HCT116 (cell line): ENCODE measurements at places on chromosomes 1 and 21.

GRCh38 chr1:15761366-15762128 lies 3.0 kb downstream of the FBLIM1 start:
- DNase-seq: no peak

- no peak for DNase-seq
Measured at GRCh38 chr1:43445606-43446387, 7.9 kb downstream of the HYI start.

DNA sequence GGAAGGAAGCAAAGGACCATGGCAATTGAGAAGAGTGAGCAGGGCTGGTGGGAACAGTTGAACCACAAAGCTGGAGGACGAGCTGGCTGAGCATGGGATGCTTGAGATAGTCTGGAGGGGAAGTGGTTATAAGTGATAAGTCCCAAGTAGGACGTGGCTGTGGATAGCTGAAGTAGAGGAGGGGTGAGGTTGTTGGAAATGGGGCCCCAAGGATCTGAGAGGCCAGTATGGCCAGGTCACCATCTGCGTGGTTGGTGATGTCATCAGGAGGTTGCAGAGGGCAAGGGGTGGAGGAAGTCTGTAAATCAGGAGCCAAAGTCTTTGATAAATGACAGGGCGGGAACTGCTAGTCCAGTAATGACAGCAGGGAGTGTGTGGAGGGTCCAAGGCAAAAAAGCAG lies 11.0 kb upstream of the REN start:
- DNase-seq: no peak

GRCh38 chr1:172955161-172955815 lies 95.5 kb downstream of the TNFSF18 start:
- no peak for DNase-seq

GRCh38 chr1:59520827-59521418 lies 224.0 kb downstream of the FGGY start:
- DNase-seq: no peak

- no peak for DNase-seq
Measured at GRCh38 chr1:197913495-197914276, 3.5 kb upstream of the LHX9 start.

- no peak for DNase-seq
Measured at GRCh38 chr21:41371685-41372030, 9.8 kb downstream of the MX2 start.

DNA sequence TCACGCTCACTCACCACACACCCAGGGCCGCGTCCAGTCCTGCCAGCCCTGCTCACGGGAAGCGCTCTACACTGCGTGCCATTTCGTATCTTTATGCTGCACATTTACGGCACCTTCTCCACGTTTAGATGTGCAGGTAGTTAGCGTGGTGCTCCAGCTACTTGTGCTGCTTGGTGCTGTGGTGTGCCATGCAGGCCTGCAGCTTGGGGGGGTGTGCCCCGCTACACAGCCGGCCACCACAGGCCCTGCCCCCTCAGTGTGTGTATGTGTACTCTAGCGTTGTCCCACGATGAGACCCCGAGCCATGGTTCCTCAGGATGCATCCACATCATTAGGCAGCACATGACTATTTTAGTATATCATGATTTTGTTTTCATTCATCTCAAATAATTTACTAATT lies 38.3 kb downstream of the SNAP47 start:
- no peak for DNase-seq

DNA sequence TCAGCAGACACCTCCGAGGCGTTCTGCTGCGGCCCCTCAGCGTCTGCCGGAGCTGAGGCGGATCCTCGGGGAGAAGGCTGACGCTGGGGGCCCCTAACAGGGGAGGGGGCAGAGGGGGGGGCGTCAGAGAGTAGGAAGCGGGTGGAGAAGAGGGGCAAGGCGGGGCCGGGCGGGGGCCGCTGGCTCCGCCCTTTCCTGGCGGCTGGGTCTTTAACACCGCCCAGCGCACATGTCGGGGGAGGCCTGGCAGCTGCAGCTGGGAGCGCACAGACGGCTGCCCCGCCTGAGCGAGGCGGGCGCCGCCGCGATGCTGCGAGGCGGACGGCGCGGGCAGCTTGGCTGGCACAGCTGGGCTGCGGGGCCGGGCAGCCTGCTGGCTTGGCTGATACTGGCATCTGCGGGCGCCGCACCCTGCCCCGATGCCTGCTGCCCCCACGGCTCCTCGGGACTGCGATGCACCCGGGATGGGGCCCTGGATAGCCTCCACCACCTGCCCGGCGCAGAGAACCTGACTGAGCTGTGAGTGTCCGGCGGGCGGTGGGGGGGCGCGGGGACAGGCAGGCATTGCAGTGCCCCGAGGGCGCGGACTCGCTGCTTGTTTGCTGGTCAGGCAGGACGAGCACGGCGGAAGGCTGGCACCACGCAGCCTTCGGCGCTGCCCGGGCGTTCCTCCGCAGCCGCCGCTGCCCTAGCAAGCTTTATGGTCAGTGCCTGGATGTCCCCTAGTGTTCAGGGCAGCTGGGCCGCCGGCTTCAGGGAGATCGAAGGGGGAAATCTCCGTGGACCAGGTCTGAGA lies at the start of gene NTRK1:
NTRK1 (plus strand) TSS at position 238 of the 796 bp plus-strand sequence; CDS start at position 308, 70 bp downstream.
- no peak for DNase-seq

DNA sequence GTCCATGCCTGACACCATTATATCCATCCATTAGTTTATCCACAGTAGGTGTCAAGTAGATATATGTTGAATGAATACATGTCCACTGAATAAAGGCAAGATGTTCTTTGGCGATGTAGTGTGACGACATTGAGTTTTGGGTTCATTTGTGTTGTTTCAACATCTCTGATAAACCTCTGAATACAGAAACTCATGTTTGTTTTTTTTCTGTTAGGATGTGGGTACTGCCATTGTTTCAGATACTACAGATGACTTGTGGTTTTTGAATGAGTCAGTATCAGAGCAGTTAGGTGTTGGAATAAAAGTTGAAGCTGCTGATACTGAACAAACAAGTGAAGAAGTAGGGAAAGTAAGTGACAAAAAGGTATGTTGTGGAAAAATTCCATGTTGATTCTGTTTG lies 28.1 kb downstream of the MDM4 start:
- no peak for DNase-seq

- DNase-seq: no peak
Measured at GRCh38 chr1:151579436-151580225, 32.2 kb upstream of the SNX27 start.

DNA sequence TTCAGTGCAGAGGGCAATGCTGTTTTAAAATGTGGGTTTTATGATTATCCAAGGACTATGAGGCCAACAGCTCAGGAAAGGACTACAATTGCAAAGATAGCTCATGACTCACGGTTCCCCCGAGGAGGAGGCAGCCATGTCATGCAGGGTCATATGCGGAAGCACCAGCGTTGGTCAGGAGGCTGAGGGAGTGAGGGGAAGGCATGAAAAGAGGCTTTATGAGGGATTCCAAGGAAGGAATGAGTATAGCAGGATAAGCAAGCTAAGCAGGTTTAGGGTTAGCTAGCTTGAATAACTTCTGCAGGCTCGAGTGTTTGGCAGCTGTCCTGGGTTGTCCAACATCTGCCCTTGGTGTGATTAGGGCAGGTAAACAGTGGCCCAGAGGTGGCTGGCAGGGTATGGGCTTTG lies 495.1 kb downstream of the SETD4 start:
- DNase-seq: no peak

- DNase-seq: no peak
Measured at GRCh38 chr1:197965132-197965840, 48.1 kb downstream of the LHX9 start.

DNA sequence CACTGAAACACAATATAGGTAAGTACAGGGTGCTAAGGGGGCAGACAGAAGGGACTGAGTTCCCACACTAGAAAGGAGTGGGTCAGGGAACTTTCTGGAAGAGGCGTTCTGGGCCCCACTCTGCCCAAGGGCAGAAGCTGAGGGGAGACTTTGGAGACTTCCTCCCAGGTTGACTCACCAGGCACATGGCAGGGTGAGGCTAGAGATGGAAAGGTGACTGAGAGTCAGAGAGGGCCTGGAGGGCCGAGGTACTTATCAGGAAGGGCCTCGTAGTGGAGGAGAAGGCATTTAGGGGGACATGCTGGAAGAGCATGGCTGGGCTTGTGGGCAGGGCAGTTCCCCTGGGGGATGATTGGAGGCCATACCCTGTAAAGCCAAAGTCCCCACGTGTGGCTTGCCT lies 159.9 kb upstream of the JUN start:
- DNase-seq: no peak

GRCh38 chr1:207853372-207853757 lies 57.6 kb downstream of the CD34 start:
- DNase-seq: no peak

GRCh38 chr21:16377120-16377658 lies 647.4 kb downstream of the USP25 start:
- DNase-seq: no peak

GRCh38 chr1:169624912-169625311 lies 5.0 kb downstream of the SELP start:
- no peak for DNase-seq

GRCh38 chr1:69987881-69988280 lies 217.5 kb downstream of the LRRC40 start:
- DNase-seq: no peak

DNA sequence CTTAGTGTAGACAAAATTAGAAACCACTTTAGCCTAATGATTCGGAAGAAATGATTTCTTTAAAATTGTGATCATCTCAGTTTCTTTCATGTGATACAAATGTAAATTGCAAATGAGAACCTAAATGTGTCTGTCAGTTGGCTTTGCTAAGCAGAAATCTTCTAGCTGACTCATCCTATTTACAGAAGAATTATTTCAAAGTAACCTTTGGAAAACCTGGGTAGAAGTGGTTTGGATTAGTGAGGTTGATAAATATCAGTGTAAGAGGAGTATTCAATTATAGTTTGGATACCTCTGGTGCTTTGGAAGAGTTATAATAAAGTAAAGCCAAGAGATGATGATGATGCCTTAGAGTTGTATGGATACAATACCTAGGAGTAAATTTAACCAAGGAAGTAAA lies 37.4 kb downstream of the CC2D1B start:
- no peak for DNase-seq

- DNase-seq: peak; percentile 29
Measured at GRCh38 chr1:159829273-159829634, 2.6 kb downstream of the SLAMF8 start.

- DNase-seq: no peak
Measured at GRCh38 chr21:28608646-28609045, 384.0 kb downstream of the LTN1 start.

DNA sequence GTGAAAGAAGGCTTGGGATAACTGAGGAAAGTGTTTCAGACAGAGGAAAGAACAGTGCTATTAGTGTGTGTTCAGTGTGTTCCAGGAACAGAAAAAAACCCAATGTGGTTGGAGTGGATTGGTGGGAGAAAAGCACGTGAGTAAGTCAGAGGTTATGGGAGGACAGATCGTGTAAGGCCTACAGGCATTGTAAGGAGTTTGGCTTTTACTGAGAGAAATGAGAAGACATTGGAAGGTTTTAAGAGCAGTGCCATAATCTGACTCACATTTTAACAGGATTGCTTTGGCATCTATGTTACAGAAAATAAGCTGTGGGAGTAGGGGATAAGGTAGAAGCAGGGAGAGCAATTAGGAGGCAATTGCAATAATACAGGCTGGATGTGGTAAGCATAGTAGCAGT lies 4.8 kb downstream of the ARPC5 start:
- DNase-seq: no peak

GRCh38 chr1:65172936-65173690 lies 25.1 kb downstream of the AK4 start:
- no peak for DNase-seq

- no peak for DNase-seq
Measured at GRCh38 chr1:87887100-87887499, 558.4 kb downstream of the LMO4 start.

DNA sequence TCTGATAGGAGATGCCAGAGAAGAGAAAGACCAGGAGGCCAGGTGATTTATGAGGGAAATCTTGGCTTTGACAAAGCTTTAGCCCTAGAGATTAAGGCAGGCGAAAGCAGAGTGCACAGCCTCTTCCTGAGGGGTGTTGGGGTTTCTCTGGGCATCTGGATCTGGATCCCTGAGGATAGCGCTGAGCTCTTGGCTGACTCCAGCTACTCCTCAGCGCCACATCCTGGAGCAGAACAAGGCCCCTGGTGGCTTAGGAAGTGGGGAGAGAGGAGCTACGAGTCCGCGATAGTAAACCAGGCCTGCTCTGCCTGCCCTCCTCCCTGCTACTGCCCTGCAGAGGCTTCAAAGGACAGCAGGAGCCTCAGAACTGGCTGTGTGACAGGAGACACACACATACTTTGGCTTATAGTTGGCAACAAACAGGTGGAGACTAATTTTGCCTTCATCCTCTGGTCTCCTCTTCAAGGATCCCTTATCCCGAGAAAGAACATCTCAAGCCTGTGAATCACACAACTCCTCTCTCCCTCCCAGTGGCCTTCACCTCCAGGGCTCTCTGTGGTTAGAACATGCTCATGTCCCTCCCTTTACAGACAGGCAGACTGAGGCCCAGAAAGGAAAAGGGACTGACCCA lies 66.9 kb downstream of the TRABD2B start:
- no peak for DNase-seq

- no peak for DNase-seq
Measured at GRCh38 chr21:29717659-29718058, 222.1 kb downstream of the GRIK1 start.

- no peak for DNase-seq
Measured at GRCh38 chr1:54163573-54163972, 10.8 kb upstream of the CDCP2 start.

- DNase-seq: no peak
Measured at GRCh38 chr1:200146100-200146499, 118.6 kb downstream of the NR5A2 start.

DNA sequence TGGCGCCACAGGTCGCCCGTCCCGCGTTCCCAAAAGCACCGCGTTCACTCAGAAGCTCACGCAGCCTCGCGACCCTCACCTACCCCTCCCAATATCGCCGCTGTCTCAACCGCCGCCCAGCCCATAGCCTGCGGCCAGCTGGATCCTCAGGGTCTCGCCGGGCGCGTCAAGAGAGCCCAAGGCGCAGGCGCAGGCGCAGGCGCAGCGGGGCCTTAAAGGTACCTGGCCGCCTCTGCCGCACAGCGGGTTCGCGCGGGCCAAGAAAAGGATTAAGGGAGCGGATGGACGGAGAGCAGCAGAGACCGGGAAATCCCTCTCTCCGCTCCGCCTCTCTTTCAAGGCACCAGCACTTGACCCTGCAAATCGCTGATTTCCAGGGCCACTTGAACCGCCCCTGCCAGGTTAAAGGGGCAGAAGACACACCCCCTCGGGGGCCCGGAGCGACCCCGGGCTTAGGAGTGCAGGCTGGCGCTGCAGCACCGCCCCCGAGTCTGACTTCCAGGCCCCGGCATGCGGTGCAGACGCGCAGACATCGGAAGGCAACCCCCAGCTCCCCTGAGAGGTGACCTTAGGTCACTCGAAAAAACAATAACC lies at the start of gene NBPF20:
NBPF20 (minus strand) TSS at position 168 of the 594 bp plus-strand sequence. CDS start 20,331 bp downstream, outside the sequence.
- DNase-seq: peak; percentile 39
